Hematopoietic multipotent progenitor cell treated with erythropoietin and hydrocortisone succinate and interleukin-3 and kit ligand, for 8 days (in vitro differentiated cells): ENCODE measurements at places on chromosomes 7 and 10.
A peak's percentile ranks its signal among the peaks of the same experiment; 100 is the strongest.

GRCh38 chr10:30606313-30606712 lies 23.2 kb downstream of the LYZL2 start:
- DNase-seq = no peak

DNA sequence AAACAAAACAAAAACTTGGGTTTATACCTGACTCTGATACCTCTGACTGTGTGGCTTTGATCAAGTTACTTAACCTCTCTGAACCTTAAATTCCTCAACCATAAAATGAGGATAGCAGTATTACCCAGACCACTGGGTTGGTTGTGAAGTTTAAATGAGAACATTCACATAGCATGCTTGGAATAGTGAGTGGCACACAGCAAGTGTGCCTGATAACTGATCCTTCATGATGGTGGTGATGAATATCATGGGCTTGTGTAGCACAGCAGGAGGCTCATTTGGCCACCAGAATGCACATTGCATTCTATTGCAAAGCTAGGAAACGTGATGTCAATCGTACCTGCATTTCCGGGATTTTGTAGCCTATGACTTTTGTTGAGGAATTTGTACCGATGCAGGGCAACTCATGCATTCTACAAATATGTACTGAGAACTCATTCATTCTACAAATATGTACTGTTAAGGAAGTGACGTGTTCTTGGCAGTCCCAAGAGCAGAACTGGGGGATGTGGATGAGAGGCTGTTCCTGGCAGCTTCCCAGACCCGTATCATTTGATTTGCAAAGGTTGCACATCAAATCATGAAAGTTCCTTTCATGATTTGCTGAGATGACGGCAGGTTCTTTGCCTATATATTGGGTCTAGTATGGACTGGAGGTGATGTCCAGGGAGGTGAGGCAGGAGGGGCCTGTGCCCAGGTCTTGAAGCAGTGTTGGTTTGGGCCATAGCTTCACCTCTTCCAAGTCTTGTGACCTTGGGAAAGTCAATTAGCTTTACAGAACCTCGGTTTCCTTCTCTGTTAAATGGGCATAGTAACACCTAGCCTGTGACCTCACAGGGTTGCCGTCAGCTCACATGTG lies 94.6 kb upstream of the SMNDC1 start:
- no peak for DNase-seq

- no peak for DNase-seq
These were observed 242.3 kb downstream of the DYNC1I1 start for GRCh38 chr7:96014617-96015016.

DNA sequence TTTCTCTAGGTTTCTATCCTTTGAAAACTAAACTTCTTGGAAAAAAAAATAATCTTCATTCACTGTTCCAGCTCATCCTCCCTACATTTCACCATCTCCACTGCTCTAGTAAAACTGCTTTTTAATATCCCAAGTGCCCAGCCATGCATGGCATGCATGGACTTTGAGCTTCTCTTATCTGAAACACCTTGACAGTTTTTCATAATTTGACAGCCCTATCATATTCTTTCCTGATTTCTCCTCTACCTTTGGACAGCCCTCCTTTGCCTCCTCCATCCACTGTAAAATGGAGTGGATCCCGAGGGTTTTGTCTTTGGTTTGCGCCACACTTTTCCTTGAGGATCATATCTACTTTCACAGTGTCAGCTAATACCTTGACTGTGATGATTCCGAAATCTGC lies 212.8 kb downstream of the ANK3 start:
- no peak for DNase-seq

- DNase-seq = no peak
These were observed 21.2 kb upstream of the ABCA13 start for GRCh38 chr7:48150086-48150485.

- no peak for DNase-seq
These were observed 191.0 kb downstream of the DGKI start for GRCh38 chr7:137655804-137656203.

- no peak for DNase-seq
These were observed 62.7 kb upstream of the FGL2 start for GRCh38 chr7:77262316-77262715.

DNA sequence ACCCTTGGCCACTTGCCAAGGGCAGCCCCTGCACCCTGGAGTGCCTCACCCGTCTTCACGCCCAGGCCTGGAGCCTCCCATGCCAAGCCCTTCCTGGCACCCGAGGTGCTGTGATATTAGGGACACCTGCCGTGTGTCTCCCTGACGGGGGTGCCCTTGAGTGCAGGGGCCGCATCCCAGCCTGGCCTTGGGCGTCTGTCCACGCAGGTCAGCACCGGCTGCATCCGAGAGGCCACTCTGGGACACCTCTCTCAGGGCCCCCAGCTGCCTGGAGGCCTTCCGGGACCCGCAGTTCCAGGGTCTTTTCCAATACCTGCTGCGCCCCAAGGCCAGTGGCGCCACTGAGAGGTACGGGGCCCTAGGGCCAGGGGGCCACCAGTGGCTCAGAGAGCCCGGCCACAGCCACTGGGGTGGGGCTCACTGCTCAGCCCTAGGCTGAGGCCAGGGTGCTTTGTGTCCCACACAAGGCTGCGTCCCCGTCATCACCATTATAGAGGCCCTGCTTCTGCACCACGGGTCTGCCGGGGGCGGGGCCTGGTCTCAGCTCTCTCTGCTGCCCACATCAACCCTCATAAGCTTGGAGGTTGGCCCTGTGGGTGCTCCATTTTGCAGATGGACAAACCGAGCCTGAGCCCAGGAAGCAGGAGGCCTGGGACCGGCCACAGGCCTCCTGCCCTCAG lies 12.7 kb downstream of the AP5Z1 start:
- DNase-seq = no peak

GRCh38 chr10:24344695-24345463 lies 135.9 kb downstream of the KIAA1217 start:
- no peak for DNase-seq

GRCh38 chr10:12484941-12485805 lies 135.8 kb downstream of the CAMK1D start:
- DNase-seq = peak; percentile 84

- no peak for DNase-seq
These were observed 551.7 kb upstream of the LRRN3 start for GRCh38 chr7:110539216-110539615.

- no peak for DNase-seq
These were observed 288.2 kb downstream of the MAGI2 start for GRCh38 chr7:79165225-79165624.

- DNase-seq = peak; percentile 4
These were observed 41.1 kb downstream of the MINPP1 start for GRCh38 chr10:87545783-87546182.

GRCh38 chr7:27922907-27923641 lies 183.1 kb downstream of the TAX1BP1 start:
- no peak for DNase-seq

DNA sequence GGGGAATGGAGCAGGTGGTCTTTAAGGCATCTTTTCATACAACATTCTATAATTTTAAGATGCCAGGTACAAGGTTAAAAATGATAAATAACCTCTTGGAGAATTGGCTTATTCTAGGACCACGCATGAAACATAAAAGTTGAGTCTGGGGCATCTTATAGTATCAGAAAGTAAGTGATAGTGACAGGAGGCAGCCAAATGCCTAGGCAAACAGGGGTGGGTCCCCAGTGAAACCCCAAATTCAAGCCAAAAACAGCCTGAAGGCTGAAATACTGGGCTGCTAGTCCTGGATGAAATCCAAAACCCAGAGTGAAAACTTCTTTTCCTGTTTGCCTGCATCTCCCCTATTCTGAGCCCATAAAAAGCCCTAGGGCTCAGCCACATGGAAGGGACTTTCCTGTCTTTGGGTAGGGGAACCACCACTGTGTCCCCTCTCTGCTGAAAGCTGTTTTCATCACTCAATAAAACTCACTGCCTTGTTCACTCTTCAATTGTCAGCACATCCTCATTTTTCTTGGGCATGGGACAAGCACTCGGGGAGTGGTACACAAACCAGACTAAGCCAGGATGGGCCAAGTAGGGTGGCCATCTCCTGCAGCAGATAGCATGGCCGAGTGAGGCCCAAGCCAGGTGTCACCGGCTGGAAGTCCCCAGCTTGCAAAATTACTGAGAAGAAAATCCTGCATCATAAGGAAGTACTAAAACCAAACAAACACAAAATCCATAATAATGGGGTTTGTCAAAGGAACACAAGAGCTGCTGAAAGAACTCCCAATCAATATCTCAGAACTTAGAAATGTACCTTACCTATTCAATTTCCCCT lies 241.6 kb upstream of the GALNT17 start:
- DNase-seq = no peak

DNA sequence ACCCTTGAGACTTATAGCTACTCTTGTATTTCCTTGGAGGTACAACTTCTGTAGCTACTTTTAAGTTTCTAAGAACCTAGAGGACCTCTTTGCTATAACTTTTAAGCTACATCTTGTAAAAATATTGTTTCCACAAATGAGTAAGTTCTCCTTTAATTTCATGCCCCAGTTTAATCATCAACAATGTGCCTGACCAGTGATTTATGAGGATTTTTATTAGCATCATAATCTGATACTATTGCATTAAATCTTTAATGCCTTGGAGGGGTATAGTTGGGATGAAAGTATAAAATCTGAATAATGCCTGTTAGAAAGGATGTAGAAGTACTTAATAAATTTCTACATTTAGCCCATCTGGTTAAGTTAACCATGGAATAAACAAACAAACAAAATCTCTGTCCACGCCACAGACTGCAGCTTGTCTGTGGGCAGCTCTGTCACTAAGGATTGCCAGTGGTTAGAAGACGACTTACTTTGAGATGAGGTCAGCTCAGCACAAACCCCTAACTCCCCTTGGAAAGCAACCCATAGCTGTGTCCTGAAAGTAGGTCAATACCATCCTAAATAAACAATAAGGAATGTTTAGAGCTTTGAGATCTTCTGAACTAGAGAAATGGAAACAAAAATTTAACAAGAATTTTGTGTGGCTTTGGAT lies 18.3 kb downstream of the UBE2D1 start:
- no peak for DNase-seq

DNA sequence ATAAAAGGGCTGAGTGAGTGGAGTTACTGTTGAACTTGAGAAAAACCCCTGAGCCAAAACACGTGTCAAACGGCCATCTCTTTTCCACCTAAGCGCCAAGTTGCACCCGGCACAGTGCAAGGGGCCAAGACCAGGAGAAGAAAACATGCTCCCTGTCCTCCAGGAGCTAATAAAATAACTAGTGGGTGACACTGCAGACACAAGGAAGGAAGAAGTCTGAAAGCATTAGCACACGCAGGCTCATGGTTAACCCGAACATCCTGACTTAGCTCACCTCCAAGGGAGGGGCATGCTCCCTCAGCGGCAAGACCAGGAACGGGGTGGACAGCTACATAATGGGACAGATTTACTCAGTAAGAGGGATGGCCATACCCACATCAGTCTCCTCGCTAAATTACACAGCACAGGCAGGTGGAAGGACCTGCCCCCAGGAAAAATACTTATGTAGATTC lies 65.0 kb downstream of the PIP4K2A start:
- DNase-seq = no peak

GRCh38 chr10:87761153-87761552 lies 56.9 kb downstream of the ATAD1 start:
- DNase-seq = no peak

GRCh38 chr7:159091041-159091440 lies 53.6 kb downstream of the VIPR2 start:
- DNase-seq = no peak

GRCh38 chr10:21705828-21706176 lies 171.8 kb downstream of the MLLT10 start:
- DNase-seq = no peak

- DNase-seq = no peak
These were observed 279.6 kb upstream of the PITRM1 start for GRCh38 chr10:3452173-3452626.

- no peak for DNase-seq
These were observed 45.0 kb upstream of the JAZF1 start for GRCh38 chr7:28225576-28225975.

DNA sequence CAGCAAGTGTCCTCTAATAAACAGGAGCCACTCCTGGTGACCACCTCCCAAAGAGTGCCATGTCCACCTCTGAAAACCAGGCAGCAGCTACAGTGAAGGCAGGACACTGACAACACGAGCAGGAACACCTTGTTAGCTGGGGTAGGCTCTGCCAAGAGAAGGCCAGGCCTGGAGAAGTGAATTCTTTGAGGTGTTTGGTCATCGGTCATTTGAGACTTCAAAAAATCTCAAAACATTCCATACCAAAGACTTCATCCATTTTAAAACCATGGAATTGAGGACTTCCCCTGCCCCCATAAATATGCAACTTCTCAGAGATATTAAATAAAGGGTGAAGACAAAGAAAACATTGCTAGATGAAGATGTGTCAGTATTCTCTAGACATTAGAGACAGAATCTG lies 28.4 kb upstream of the OPALIN start:
- no peak for DNase-seq

- no peak for DNase-seq
These were observed 150.0 kb downstream of the CAMK1D start for GRCh38 chr10:12499076-12499986.

- DNase-seq = no peak
These were observed 640.9 kb upstream of the GRM3 start for GRCh38 chr7:86002858-86003257.

DNA sequence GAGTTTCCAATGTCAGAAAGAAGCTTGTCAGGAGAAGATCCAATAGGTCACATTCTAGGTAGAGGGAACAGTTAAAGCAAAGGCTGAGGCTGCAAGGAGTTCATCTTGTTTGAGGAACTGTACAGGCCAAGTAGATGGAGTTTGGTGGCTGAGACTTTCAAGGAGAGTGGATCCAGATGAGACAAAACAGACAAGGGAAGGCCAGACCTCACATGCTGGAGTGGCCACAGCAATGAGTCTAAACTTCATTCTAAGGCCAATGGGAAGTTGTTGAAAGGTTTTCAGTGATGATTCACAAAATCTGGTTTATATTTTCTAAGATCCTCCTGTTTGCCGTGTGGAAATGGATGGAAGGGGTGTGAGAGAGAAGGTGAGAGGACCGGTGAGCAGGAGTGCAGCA lies 40.0 kb downstream of the EPDR1 start:
- no peak for DNase-seq

DNA sequence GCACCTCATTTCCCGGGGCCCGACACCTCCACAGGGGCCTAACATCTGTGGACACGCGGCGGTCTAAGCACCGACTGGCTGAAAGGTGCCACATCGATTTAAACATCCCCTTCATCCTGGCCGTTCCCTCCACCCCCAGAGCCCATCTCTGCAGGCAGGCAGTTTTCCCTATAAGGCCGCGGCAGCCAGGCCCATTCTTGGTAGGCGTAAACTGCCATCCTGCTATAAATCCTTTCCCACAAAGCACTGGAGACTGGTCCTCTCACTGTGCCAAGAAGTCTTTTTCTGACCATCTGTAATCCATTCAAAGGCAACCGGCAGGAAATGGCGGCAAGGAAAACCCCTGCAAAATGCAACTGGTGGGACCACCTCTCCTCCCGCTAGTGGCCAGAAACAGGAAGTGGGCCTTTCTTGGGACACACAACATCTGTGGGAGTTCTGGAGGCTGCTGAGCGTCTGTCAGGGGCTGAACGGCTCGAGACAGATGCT lies 22.4 kb downstream of the ATXN7L1 start:
- no peak for DNase-seq
